Glutamatergic neuron (in vitro differentiated cells): ENCODE measurements at places on chromosomes 1 and 21. TPM values are rescaled to one million over a fixed set of nuclear protein-coding genes. Genes with fewer than 3 reads are reported as not detected.

The KCNC4 gene
- total RNA-seq, result 9.7 TPM

The FASLG gene
- total RNA-seq, result not detected

The CYP2J2 gene
- not detected for total RNA-seq

The COL9A2 gene
- 3.3 TPM for total RNA-seq

The FCRL1 gene
- not detected for total RNA-seq

The PLEKHA6 gene
- total RNA-seq, result 72.7 TPM

The CRABP2 gene
- total RNA-seq, result 2.4 TPM
